ENCODE measurements at places on chromosomes 2 and 18. TPM values are rescaled to one million over a fixed set of nuclear protein-coding genes. Genes with fewer than 3 reads are reported as not detected.

POU3F3 gene
- not detected for total RNA-seq

GAREM1 gene
- 3.3 TPM for total RNA-seq

MYOM1 gene
- 1.7 TPM for total RNA-seq

SLC9A4 gene
- total RNA-seq: not detected

TNFAIP6 gene
- total RNA-seq: 37.2 TPM

SCYGR5 gene
- total RNA-seq: not detected

All from bronchial smooth muscle cell (primary cell).